Central memory CD8-positive, alpha-beta T cell (primary cell): ENCODE measurements at places on chromosomes 12 and 14.

- DNase-seq: no peak
These were observed 313.5 kb upstream of the KITLG start for GRCh38 chr12:88893801-88894200.

DNA sequence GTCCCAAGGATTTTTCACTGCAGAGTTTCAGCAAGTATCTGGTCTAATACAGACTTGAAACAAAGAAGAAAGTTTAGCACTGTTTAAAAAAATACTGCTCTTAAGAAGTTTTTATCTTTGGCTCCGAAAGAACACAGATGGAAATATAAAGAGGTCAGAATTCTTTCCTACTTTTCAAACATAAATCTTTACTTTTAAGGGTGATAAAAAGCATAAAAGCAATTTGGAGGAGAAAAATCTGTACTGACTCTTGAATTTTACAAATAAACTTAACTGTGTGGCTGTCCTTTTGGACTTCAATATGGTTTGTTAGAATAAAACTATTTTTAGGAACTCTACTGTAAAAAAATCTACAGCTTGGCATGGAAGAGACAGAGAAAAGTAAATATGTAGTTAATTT lies 27.6 kb upstream of the ISM2 start:
- DNase-seq: no peak

GRCh38 chr14:72525087-72525915 lies 368.6 kb downstream of the DPF3 start:
- no peak for DNase-seq

DNA sequence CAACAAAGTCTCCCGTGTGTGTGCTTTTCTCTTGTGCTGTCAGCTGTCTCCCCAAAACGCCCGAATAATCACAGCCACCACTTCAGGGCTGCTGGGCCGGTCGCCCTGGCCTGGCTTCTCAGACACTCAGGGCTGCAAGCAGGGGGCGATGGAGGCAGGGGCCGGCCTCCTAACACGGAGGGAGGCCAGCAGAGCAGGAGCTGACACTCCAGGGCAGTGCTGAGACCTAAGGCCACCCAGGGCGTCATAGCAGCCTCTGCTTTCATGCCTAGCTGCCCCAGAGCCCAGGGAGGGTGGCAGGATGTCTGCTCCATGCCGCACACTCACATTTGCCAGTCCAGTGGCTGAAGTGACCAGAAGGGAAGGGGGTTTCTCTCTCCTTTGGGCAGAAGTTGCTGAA lies 25.6 kb downstream of the STX2 start:
- DNase-seq: no peak

GRCh38 chr14:71289536-71289935 lies 382.3 kb downstream of the PCNX1 start:
- no peak for DNase-seq

DNA sequence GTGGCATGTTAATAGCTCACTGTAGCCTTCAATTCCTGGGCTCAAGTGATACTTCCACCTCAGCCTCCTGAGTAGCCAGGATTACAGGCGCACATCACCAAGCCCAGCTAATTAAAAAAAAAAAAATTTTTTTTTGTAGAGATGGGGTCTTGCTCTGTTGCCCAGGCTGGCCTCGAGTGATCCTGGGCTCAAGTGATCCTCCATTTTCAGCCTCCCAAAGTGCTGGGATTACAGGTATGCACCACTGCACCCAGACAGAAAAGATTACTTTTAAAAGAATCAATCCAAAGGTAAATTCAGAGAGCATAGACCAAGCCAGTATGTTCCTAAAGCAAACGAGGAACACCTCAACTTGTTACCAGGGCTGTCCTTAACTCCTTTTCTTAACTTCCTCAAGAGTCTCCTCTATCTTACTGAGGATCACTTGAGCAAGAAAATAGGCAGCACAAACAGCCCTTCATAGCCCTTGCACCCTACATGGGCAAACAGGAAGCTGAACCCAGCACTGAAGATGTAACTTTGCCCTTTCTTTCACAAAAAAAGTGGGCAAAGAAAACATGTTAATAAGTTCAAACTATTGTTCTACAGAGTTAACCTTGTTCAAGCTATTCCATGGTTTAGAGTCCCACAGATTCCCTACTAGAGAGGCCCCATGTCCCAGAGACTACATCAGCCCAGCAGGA lies 11.3 kb downstream of the CS start:
- DNase-seq: no peak

DNA sequence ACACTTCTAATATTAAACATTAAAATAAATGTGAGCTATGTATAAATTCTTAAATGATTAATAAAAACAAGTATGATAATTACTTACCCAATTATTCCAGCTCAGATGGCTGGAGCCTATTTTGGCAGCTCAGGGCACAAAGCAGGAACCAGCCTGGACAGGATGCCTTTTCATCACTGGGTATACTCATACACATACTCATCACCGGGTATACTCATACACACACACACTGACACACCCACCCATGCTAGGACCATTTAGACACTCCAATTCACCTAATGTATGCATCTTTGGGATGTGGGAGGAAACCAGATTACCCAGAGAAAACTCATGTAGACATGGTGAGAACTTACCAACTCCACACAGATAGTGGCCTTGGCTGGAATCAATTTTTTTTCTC lies 57.9 kb upstream of the CNOT2 start:
- DNase-seq: no peak

- DNase-seq: no peak
These were observed 154.9 kb downstream of the SEC23A start for GRCh38 chr14:38948171-38948570.

- no peak for DNase-seq
These were observed 199.8 kb downstream of the TMX1 start for GRCh38 chr14:51439896-51440295.

GRCh38 chr12:14716848-14717444 lies 20.5 kb upstream of the GUCY2C start:
- peak; percentile 28 for DNase-seq

DNA sequence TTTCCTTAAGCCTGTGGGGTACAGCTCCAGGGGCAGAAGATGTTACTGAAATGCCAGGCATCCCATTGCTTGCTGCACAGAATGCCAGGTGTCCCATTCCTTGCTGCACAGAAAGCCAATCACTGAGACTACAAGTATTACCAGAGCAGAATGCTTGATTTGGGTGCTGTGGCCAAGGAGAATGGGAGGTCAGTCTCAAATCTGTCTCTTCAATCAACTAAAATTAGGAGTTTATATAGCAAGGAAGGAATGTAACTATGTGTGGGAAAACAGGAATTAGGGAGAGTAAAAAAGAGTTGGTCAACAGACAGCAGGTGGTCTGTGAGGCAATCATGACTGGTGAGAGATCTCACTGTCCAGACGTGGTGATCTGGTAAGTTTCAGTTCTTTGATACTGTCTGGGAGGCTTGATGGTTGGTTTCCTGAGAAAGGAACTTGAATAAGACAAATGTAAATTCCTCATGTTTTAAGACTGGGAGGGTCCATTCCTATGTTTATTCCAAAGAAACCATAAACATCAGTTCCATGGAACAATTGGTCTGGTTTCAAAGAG lies 31.2 kb upstream of the VASH1 start:
- no peak for DNase-seq

GRCh38 chr12:51270067-51270950 lies at the start of gene SMAGP:
Gene SMAGP, minus strand, starts transcription at chr12:51270415. Its CDS starts 1,137 bp downstream, at chr12:51269278.
- peak; percentile 20 for DNase-seq
